ENCODE measurements at places on chromosomes 5 and 9. TPM values are rescaled to one million over a fixed set of nuclear protein-coding genes. Genes with fewer than 3 reads are reported as not detected.

DNA sequence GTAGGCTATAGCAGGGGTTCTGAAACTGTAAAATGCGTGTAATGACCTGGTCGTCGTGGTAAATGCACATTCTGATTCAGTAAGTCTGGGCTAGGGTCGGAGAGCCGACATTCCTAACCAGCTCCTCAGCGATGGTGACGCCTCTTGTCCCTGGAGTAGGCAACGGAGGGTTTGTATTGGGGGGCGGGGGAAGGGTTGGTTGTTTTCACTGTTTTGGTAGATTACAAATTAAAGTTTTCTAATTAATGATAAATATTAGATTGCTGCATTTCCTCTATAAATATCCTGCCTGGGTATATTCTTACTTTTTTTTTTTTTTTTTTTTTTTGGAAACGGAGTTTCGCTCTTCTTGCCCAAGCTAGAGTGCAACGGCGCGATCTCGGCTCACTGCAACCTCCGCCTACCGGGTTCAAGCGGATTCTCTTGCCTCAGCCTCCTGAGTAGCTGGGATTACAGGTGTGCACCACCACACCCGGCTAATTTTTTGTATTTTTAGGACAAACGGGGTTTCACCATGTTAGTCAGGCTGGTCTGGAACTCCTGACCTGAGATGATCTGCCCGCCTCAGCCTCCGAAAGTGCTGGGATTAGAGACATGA lies 566 bp upstream of the ALDH7A1 start:
- no peaks in the 10 kb centered on the region for H3K36me3 ChIP-seq
- H3K4me3 ChIP-seq: no peak overlapping the region
- H3K27me3 ChIP-seq: no peaks in the 10 kb centered on the region
- peak overlapping the region; percentile 75 for H3K27ac ChIP-seq

GRCh38 chr9:7828334-7828733 lies 28.8 kb upstream of the DMAC1 start:
- no peaks in the 10 kb centered on the region for H3K27me3 ChIP-seq
- no peaks in the 10 kb centered on the region for H3K36me3 ChIP-seq
- DNase-seq: no peak
- no peak overlapping the region for H3K4me3 ChIP-seq
- no peak overlapping the region for H3K27ac ChIP-seq
- no peaks in the 10 kb centered on the region for H3K4me1 ChIP-seq

DNA sequence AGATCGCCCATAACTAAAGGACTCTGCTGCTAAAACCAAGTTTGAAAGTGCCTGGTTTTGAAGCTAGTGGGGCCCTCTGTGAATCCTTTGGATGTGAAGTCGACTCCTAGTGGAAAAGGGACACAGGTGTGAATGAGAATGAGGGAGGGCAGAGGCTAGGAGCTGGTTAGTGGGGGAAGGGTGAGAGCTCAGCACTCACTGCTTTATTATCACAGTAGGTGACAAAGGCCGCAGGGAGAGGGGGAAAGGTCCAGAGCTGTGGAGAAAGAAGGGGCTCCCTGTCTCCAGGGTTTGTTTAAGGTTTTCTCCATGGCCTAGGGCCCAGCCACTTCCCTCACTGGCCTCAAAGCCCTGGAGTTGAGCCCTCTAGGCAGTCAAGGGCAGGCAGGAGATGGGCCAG lies 3.5 kb downstream of the HDHD3 start:
- H3K4me3 ChIP-seq: no peak overlapping the region
- H3K36me3 ChIP-seq: no peaks in the 10 kb centered on the region
- H3K27ac ChIP-seq: no peak overlapping the region

GRCh38 chr9:99466104-99466503 lies 244.0 kb downstream of the SEC61B start:
- no peaks in the 10 kb centered on the region for H3K4me1 ChIP-seq
- H3K4me3 ChIP-seq: no peak overlapping the region
- no peaks in the 10 kb centered on the region for H3K36me3 ChIP-seq
- H3K27ac ChIP-seq: no peak overlapping the region
- no peak for DNase-seq

- no peaks in the 10 kb centered on the region for H3K36me3 ChIP-seq
- no peaks in the 10 kb centered on the region for H3K27me3 ChIP-seq
- H3K4me3 ChIP-seq: no peak overlapping the region
- no peak overlapping the region for H3K27ac ChIP-seq
- DNase-seq: no peak
- H3K4me1 ChIP-seq: no peaks in the 10 kb centered on the region
Observed at GRCh38 chr9:88733651-88734421, 198.9 kb downstream of the NXNL2 start.

DNA sequence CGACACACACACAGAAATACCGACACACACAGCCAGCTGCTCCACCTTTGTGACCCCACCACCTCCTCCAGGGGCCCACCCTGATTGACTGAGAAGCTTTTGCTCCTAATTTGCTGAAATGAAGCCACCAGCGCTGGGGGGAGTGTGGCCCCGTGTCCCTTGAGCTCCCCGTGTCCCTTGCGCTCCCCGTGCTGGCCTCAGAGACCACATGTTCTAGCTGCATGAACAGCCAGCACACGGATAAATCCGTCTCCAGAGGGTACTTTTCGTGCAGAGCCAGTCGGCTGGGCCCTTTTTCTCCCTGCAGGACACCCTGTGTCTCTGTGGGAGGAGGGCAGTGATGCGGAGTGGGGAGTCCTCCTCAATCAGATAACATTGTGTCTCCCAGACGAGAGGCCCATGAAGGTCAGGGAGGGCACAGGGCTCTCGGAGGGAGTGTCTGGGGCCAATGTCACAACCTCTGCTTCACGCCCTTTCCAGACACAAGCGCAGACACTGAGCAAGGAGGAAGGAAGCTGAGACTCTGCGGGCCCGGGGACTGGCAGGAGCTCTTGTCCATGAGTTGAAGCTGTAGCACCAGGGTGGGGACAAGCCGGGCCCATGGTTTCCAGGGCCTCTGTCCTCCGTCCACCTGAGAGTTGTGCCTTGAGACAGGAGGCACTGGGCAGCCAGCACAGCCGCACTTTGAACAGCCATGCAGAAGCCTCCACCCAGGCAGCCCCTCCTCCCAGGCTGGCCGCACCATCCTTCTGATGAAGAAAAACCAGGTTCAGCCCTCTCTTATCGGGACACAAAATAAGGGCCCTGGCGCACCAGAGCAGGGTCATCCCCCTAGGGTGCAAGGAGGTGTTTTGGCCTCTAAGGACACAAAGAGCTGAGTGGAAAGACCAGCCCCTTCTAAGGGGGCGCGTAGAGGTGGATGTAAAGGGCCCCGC lies 36.4 kb upstream of the SLC6A19 start:
- H3K36me3 ChIP-seq: no peaks in the 10 kb centered on the region
- DNase-seq: no peak
- H3K4me1 ChIP-seq: peaks cover 4% of the 10 kb centered on the region
- H3K27me3 ChIP-seq: no peaks in the 10 kb centered on the region
- H3K4me3 ChIP-seq: no peak overlapping the region

The TSPAN17 gene
- polyA plus RNA-seq: 30.1 TPM

All from pancreas (tissue), 10 donors.